WTC11 (cell line): ENCODE measurements at places on chromosomes 5 and 9.

DNA sequence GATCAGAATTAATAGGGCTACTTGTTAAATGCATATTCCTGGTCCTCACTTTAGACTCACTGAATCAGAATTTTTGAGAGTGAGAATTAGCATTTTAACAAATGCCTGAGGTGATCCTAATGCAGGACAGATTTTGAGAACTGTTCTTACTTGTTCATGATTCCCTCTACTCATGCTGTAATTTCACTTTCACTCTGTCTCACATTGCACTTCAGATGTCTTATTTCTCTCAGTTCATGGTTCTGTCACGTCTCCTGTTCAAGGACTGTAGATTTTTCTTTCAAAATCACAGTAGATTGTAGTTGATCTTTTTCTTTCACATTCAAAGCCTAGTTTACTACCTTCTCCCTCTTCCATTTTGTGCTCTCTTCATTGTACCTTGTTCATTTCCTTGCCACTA is 54.3 kb downstream of the ADGRV1 start:
- DNase-seq = no peak

DNA sequence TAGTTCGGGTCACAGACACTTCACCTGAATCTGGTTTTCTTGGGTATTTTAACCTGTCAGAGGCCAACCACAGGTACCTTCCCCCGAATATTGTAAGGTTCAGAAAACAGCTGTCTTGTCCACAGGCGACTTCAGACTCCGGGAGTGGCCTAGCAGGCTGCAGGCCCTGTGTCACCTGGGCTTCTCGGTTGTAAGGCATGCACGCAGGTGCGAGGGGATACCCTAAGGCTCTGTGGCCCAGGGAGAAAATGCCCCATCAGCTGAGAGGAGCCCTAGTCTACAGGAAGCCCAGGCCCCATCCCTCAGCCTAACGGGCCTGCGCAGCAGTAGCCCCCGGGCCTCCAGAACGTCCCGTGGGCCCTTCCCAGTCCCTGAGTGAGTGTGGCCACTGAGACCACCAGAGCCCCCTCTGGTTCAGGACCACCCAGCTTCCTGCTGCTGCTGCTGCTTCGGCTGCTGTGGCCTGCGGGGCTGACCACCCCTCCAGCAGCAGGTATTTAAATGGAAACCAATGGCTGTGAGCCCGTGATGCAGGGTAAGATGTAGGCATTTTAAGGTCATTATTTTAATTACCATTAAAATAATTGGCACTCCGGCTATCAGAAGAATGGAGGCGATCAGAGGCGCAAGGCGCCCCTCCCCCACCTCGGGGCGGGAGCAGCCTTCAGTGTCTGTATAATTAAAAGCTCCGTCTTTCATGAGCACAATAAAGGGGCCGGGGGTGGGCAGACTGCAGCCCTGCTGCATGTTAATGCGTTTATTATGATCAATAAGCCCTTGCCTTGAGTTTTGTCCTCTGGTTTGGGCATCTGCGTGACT is 65.4 kb downstream of the PSMB7 start:
- DNase-seq = peak; percentile 11

- DNase-seq = no peak
These were observed 760.2 kb downstream of the TAF11L14 start for GRCh38 chr5:18394443-18394804.

GRCh38 chr9:33924978-33925797 is 108.2 kb downstream of the UBE2R2 start:
- peak; percentile 69 for DNase-seq

DNA sequence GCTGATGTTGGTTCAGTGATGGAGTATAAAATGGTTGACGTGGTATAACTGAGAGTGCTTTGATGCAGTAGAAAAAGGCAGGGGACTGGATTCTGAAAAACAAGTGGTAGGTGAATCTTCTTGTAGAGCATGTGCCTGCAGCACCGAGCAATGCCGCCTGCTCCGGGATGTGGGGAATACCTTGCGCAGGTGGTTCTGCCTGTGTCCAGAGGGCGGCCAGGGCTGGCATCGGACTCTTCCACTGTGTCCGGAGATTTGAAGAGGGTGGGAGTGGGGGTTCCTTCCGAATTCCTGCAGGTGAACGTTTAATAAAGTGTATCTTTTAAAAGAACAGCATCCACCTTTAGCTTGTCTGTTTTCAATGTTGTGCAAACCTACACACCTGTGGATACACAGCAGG is 238.0 kb downstream of the FANCC start:
- no peak for DNase-seq

DNA sequence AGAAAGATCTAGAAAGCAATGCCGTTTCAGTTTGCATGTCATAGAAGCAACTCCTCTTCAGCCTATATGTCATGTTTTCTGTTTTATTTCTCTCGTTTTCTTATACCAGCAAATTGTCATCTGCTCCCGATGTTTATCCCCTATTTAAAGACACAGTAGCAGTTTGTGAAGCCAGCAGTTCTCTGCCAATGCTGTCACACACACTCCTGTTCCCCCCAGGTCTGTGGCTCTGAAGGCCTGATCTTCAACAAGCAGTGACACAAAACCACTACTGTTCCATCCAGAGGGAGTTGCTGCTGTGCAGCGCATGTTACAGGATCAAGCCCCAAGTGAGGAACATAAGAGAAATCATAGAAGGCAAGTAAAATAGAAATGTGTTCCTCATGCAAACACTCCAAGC is 364.1 kb upstream of the SLC30A5 start:
- no peak for DNase-seq

DNA sequence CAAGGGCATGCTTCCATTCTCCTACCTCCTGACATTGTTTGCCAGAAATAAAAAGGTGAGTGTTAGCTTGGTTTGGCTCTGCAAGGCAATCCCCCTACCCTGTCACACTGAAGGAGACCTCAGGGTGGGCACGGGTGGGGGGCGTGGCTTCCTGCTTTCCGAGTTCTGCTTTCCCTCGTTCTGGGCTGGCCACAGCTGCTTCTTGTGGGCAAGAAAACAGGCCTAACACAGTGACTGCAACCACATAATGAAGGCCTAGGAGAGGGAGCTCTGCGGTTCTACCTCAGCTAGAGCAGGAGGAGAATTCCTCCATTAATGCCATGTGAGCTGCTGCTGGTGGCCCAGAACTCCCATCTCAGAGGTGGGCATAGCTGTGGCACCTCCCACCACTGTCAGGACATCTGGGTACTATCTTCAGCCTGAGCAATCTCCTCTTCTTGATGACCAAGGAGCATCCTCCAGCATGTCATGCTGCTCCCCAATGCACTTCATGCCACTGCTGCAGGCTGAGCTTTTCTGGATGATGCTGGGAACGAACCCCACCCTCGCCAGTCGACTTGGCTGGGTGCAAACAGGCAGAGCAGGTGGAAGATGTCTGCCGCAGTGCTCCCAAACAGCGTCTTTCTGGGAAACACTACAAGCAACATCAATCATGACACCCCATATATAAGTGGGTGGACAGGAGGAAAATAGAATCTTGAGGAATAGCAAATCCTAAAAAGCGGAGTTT is 139.5 kb upstream of the RAPGEF1 start:
- DNase-seq = no peak

GRCh38 chr5:68381909-68382308 is 166.4 kb downstream of the PIK3R1 start:
- no peak for DNase-seq

DNA sequence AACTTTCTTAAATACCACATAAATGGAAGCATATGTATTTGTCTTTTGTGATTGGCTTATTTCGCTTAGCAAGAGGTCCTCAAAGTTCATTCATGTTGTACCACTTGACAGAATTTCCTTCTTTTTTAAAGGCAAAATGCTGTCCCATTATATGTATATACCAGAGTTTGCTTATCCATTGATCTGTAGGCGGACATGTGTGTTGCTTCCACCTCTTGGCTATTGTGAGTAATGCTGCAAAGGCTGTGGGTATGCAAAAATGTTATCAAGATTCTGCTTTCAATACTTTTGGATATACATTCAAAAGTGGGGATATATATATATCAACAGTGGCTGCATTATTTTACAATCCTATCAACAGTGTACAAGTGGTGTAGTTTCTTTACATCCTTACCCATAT is 271.0 kb downstream of the PRR16 start:
- DNase-seq = no peak

- no peak for DNase-seq
These were observed 1.4 kb downstream of the ALAD start for GRCh38 chr9:113399646-113400200.

- DNase-seq = peak; percentile 83
These were observed at the start of gene FBXL7 for GRCh38 chr5:15499528-15500324. FBXL7 (plus strand) TSS chr5:15500180.

GRCh38 chr5:54646356-54647101 is 129.0 kb downstream of the SNX18 start:
- DNase-seq = peak; percentile 44

DNA sequence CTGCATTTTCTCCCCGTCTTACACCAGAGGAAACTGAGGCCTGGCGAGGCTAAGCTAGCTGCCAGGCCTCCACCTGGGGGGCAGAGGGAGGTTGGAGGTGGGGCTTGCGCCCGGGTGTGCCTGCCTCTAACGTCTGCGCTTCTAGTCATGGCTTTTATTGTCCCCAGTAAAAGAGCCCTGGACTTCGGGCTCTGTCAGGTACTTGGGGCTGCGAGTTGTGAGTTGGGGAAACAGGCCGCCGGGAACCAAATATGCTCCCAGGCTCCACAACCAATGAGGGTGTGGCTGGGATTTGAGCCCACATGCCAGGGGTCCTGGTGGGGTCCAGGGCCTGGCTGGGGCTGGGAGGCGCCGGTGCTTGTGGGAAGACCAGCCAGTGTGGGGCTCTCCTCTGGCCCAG is 57.4 kb upstream of the NOTCH1 start:
- DNase-seq = no peak

DNA sequence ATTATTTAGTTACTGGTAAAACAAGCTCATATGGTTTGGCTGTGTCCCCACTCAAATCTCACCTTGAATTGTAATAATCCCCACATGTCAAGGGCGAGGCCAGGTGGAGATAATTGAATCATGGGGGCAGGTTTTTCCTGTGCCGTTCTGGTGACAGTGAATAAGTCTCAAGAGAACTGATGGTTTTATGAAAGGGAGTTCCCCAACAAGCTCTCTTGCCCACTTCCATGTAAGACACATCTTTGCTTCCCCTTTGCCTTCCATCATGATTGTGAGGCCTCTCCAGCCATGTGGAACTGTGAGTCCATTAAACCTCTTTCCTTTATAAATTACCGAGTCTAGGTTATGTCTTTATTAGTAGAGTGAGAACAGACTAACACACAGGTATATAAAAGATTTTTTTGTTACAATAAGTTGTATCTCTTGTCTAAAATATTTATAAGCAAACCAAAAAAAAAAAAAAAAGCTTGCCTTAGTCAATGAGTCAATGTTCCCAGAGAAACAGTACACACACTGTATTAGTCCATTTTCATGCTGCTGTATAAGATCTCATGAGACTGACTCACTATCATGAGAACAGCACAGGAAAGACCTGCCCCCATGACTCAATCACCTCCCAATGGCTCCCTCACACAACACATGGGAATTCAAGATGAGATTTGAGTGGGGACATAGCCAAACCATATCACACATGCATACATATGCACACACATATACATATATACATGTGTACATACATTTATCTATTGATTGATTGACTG is 138.3 kb downstream of the BASP1 start:
- DNase-seq = no peak

- DNase-seq = no peak
These were observed 194.8 kb downstream of the FBXL7 start for GRCh38 chr5:15694696-15695214.

DNA sequence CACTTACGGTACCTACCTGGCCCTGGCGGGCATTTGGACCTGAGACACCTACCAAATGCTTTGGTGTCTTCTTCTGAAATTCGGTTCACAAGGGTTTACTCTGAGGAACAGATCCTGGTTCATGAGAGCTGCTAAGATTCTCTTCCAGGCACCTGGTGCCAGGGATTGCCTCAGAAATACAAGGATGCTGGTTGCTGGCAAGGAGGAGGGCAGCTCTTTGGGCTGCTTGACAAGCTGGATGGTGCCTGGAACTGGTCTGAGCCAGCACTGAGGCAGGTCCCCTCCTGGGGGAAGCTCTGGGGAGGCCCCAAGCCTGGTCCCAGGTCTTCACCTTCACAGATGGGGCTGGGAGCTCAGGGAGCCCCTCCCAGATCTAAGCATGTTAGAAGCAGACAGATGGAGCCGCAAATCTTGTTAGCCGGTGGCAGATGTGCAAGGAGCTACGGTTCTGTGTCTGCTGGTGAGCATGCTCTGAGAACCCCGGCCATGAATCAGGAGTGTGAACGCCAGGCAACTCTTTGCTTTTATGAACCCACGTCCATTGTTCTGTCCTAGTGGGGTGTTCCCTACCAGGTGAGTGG is 16.3 kb downstream of the FABP6 start:
- DNase-seq = no peak

GRCh38 chr5:43785198-43785597 is 182.2 kb downstream of the NNT start:
- DNase-seq = no peak

- DNase-seq = peak; percentile 88
These were observed 132.6 kb downstream of the MRPL36 start for GRCh38 chr5:1666812-1667588.

DNA sequence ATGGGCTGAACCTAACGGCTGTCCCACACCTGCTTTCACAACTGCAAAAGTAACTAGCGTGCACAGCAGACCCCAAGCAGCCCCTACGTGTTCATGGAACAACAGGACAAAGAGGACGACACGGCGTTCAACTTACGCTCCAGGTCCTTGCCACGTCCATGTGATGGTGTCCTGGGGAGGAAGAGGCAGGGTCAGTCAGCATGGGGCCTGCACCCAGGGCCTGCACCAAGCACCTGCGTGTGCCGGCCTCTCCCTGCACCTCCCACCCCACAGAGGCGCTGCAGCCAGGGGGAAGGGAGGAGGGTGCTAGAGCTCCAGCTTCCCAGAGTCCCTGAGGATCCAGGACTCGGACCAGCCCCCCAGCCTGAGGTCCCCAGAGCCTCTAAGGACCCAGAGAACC is 35.6 kb upstream of the SLC6A3 start:
- no peak for DNase-seq

DNA sequence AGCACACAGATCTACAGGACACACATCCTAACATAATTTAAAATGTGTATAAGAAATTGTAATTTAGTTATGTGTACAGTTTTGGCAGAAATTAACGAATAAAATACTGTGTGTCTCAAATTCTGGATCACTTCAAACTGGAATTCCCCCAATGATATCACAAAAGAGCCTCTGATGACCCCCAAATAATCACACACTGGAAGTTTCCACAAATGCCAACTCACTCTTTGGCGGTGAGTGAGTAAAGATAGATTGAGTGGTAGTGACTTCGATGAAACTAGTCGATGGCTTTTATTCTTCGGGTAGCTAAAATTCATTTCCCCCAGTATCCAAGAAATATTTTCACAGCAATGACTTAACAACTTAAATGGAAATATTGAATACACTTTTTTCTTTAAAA is 2.2 kb downstream of the ZNF366 start:
- no peak for DNase-seq
